ENCODE measurements at places on chromosomes 2 and 18. TPM values are rescaled to one million over a fixed set of nuclear protein-coding genes. Genes with fewer than 3 reads are reported as not detected.

The CCDC121 gene
- 5.9 TPM for total RNA-seq

The RBM44 gene
- 0.90 TPM for total RNA-seq

The LAMA1 gene
- 0.03 TPM for total RNA-seq

The LANCL1 gene
- 42.8 TPM for total RNA-seq

The PLA2R1 gene
- 5.7 TPM for total RNA-seq

The HOXD13 gene
- not detected for total RNA-seq

The FAM228A gene
- not detected for total RNA-seq

The ARHGAP25 gene
- 0.49 TPM for total RNA-seq

The SRD5A2 gene
- total RNA-seq, result not detected

The FAM237A gene
- total RNA-seq, result not detected

The POTEE gene
- total RNA-seq, result 1.1 TPM

The SPC25 gene
- total RNA-seq, result 21.1 TPM

The CEBPZOS gene
- 49.3 TPM for total RNA-seq

The EIF2AK2 gene
- total RNA-seq, result 44.3 TPM

The TFCP2L1 gene
- 4.9 TPM for total RNA-seq

The MYO1B gene
- 51.5 TPM for total RNA-seq

The ANKRD30B gene
- not detected for total RNA-seq

The ST8SIA3 gene
- not detected for total RNA-seq

- no peak for DNase-seq
Observed at GRCh38 chr2:54360055-54360792, 95.9 kb upstream of the SPTBN1 start.

GRCh38 chr2:73297151-73297559 is 3.8 kb upstream of the EGR4 start:
- no peak for DNase-seq

- no peak for DNase-seq
Observed at GRCh38 chr2:47004905-47005495, 89.4 kb upstream of the MCFD2 start.

DNA sequence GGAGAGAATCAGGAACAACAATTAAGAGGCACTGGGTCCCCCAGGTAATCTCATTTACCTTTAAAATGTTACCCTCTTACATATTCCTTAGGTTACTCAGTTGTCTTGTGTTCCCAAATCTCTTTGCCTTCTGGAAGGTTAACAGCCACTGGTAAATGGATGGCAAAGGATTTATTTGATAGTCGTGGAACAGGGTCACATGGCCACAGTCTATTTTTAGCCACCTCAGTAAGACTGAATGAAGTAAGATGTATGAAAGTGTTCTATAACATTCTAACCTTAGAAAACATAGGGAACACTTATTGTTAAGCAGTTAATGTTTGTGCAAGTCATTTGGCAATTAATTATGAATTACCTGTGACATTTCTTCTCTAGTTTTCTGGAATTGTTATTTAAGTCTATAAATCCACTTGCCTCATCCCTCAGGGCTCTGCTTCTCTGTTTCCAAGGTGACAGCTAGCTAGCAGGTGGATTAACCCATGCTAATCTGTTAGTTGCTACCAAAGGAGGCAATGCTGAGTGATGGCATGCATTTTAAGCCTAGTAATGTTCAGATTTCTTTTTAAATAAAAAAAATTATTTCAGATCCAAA is 211.0 kb downstream of the PIK3C3 start:
- DNase-seq, result no peak

DNA sequence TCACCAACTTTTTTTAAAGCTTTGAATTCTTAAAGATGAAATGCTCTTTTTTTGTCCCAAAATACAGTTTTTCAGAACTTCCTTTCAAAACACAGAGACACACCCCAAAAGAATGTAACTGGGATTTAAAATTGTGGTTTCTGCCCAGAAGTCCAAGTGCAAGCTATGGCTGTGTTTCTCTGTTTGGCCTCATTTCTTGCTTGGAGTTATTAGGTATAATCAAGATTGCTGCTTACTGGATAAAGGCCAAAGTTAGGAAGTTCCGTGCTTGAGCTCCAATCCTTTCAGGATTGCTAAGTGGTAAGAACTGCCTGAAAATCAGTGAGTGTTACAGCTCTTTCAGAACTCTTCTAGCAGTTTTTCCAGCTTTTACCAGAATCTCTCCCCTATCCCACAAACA is 16.9 kb downstream of the ZBTB7C start:
- no peak for DNase-seq

DNA sequence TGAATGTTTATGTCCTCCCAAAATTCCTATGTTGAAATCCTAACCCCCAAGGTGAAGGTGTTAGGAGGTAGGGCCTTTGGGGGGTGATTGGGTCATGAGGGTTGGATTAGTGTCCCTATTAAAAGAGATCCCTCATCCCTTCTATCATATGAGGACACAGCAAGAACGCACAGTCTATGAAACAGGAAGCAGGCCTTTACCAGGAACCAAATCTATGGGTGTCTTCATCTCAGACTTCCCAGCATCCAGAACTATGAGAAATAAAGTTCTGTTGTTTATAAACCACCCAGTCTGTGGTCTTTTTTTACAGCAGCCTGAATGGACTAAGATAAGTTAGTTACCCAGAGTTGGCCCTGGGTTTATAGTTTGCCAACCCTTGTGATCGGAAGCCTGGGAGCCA is 153.1 kb downstream of the INO80D start:
- no peak for DNase-seq

GRCh38 chr2:141029428-141030078 is 1101.3 kb downstream of the LRP1B start:
- DNase-seq, result no peak

DNA sequence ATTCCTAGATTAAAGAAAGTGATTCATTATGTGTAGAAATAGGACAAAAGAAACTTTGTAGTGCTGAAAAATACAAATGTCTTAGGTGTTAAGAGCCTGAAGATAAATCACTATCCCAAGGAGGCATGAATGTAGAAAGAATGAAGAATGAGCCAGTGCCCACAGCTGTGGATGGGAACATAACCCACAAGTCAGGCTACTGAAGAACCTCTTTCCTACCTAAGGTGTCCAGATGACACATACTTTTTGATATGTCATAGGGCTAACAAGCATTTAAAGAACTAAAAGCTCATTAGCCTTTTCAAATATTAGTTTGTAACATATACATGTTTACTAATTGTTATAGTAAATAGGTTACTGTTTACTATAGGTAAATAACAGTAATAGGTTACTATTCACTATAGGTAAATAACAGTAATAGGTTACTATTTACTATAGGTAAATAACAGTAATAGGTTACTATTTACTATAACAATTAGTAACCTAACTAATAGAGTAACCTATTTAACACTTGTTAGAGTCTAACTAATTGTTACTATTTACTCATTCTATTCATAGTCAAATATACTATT is 275.0 kb upstream of the KYNU start:
- DNase-seq, result no peak

GRCh38 chr18:76565238-76566173 is 70.5 kb upstream of the ZNF516 start:
- no peak for DNase-seq

- no peak for DNase-seq
Observed at GRCh38 chr2:191299866-191300265, 54.7 kb downstream of the MYO1B start.

GRCh38 chr2:10188211-10188610 is 65.7 kb downstream of the RRM2 start:
- no peak for DNase-seq

DNA sequence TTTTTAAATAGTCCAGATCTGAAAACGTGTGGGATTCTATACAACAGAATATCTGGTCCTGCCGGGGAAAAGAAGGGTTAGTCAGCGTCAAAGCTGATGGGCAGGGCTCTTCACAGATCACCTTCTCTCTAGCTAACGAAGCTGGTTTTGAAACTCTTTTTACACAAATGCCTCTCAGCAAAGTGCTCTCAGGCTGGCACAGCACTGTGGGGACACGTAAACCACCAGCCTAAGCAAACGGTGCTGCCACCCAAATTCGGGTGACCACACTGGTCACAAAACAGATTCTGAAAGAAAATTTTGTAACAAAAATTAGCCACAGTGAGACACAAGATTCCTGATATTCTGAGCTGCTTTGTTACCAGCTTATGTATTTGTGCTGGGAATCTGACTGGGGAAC is 53.1 kb upstream of the ARL5A start:
- DNase-seq, result no peak

DNA sequence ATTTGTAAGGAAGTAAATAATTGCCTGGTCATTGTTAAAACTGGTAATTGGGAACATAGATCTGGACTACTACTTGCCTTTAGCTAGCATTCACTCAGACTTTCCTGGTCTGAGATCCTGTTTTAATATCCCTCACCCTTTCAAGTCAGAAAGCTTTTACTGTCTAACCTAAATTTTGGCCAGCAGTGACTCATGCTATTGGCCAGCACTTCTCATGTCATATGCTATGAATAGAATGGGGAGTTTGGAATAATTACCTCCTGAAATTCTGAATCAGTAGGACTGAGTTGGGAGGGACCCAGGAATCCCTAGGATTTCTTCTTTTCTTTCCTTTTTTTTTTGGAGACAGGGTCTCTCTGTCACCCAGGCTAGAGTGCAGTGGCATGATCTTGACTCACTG is 19.3 kb downstream of the STK36 start:
- DNase-seq, result no peak

- DNase-seq, result peak; percentile 12
Observed at GRCh38 chr2:239274391-239275043, 126.3 kb downstream of the HDAC4 start.

GRCh38 chr18:79588636-79589481 is 90.7 kb upstream of the CTDP1 start:
- no peak for DNase-seq

DNA sequence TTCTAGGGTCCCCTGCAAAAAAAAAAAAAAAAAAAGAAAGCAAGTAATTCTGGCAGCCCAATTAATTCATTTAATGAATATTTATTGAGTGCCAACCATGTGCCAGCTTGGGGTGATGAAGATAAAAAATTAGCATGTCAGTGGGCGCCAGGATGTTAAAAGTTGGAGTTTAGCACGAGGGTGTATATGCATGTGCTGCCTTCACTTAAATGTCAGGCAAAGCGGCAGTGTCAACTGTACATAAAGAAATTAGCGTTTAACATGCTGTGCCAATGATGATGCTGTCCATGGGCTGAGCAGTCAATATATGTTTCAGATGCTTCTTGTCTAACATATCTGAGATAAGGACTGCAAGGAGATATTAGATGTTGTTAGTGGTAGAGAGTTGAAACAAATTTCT is 49.5 kb downstream of the ASAP2 start:
- DNase-seq, result no peak

- DNase-seq, result no peak
Observed at GRCh38 chr2:83674050-83674449, 785.0 kb downstream of the SUCLG1 start.

GRCh38 chr2:222927600-222927999 is 66.8 kb downstream of the ACSL3 start:
- DNase-seq, result no peak

- no peak for DNase-seq
Observed at GRCh38 chr2:120501591-120501990, 155.7 kb downstream of the INHBB start.

- no peak for DNase-seq
Observed at GRCh38 chr18:51154431-51155063, 42.9 kb downstream of the MEX3C start.

- DNase-seq, result no peak
Observed at GRCh38 chr2:64085936-64086335, 58.3 kb downstream of the PELI1 start.
